ENCODE measurements at places on chromosomes 7 and 10.

DNA sequence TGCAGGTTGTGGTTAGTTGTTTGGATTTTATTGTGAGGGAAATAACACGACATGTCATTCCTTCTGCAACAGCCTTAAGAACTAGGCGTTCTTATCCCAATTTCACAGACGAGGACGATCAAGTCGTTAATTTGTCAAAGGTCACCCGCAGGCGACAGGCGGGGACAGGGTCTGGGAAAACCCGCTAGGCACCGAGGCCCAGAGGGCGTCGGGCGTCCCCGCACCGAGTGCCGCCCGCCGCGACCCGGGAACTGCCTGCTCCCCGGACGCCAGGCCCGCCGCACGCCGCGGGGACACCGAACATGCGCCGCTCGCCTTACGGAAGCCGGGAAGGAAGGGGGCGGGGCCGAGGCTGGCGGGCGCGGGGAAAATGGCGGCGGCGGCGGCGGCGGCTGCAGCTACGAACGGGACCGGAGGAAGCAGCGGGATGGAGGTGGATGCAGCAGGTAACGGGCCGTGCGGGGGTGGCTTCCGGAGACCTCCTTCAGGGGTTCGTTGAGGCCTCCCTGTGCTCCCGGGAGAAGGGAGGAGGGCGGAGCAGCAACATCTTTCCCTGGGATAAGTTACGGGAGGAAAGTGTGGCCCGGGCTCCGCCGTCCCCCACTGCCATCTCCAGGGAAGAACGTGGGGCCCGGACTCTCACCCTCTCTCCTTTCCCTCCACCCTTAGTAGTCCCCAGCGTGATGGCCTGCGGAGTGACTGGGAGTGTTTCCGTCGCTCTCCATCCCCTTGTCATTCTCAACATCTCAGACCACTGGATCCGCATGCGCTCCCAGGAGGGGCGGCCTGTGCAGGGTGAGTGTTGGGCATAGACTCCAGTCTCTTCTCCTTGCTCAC lies at the start of gene COPS6:
COPS6 (plus strand) TSS at position 349 of the 837 bp plus-strand sequence; CDS start at position 371, 22 bp downstream.
- DNase-seq, result peak; percentile 91

GRCh38 chr7:40733578-40733977 lies 598.8 kb downstream of the SUGCT start:
- DNase-seq, result no peak

DNA sequence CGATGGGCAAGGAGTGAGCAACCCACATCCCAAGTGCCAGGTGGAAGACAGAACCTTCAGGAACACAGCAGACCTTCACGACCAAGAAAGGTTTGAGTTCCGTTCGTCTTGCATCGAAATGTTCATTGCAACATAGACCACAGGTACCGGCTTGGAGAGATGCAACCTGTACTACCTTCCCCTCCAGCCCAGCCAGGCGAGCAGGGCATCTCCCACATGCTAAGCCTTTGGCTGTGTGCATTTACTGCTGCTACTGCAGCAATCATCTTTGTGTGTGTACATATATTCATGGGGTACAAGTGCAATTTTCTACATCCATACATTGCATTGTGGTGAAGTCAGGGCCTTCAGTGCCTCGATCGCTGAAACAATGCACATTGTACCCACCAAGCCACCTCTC lies 58.8 kb downstream of the CTBP2 start:
- DNase-seq, result no peak

- no peak for DNase-seq
Observed at GRCh38 chr7:150374026-150374425, 5.1 kb upstream of the ZNF775 start.

GRCh38 chr7:132544025-132544424 lies 32.2 kb downstream of the PLXNA4 start:
- DNase-seq, result no peak

Measured in CD4-positive, alpha-beta memory T cell (primary cell).